M059J (cell line): ENCODE measurements at places on chromosomes 16 and 17. TPM values are rescaled to one million over a fixed set of nuclear protein-coding genes. Genes with fewer than 3 reads are reported as not detected.
A peak's percentile ranks its signal among the peaks of the same experiment; 100 is the strongest.

LITAFD gene
- total RNA-seq: not detected in 2 replicates

SOX9 gene
- 16.9 and 24.3 TPM in 2 replicates for total RNA-seq

KRT31 gene
- not detected in 2 replicates for total RNA-seq

- peak; percentile 95 for DNase-seq
Measured at GRCh38 chr17:48194097-48194550, 86.6 kb downstream of the SNX11 start.

DNA sequence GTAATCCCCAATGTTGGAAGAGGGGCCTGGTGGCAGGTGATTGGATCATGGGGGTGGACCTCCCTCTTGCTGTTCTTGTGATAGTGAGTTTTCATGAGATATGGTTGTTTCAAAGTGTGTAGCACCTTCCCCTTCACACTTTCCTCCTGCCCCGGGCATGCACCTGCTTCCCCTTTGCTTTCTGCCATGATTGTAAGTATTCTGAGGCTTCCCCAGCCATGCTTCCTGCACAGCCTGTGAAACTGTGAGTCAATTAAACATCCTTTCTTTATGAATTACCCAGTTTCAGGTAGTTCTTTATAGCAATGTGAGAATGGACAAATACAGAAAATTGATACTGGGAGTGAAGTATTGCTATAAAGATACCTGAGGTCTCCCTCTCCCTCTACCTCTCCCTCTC, 29.4 kb downstream of the RNF112 start:
- no peak for DNase-seq

DNA sequence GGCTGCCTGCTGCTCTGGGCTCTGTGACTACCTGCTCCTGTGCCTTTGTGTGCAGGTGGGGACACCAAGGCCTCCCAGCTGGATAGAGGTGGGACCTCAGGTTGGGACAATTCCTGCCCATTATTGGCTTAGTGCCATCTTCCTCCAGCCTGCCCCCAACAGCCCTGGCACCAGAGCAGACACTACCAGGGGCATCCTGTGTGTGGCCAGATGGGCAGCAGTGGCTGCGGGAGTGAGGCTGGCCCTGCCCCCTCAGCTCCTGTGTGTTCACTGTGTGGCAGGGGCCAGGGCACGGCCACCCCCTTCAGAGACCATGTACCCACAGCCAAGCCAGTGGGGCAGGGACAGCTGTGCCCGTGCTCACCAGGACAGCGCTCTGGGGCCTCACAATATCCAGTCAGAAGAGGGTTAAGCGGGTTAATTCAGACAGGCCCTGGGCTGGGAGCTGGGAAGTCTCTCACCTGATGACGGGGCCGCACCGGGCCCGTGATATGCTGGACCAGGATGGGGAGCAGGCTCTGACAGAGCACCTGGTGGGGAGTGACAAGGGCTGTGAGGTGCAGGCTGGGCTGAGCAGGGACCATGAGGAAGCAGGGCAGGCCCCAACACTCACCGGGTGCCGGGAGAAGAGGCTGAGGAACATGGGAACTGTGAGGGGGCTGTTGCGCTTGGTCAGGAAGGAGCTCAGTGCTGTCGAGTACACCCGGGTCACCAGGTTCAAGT, 13.0 kb downstream of the MYBBP1A start:
- DNase-seq: no peak
